ENCODE measurements at places on chromosomes 7 and 10.

DNA sequence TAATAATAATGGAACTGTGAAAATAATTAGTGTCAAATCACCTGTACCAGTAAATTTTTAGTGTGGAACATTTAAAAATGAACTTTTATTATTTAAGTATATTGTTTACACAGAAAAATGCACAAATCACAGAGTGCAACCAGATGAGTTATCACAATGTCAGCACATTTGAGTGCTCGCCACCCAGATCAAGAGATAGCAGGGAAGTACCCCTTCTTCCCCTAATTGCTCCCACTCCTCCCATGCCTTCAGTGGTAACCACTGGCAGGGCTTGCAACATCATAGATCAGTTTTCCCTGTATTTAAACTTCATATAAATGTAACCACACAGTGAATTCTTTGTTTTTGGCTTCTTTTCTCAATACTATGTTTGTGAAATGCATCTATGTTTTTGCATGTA is 7.8 kb upstream of the GPR141 start:
- DNase-seq = no peak

GRCh38 chr10:7410862-7411670 is at the start of gene SFMBT2:
SFMBT2 (minus strand) TSS chr10:7411034; CDS start chr10:7381898, 29,136 bp downstream.
- DNase-seq = peak; percentile 10

GRCh38 chr10:33600381-33600780 is 265.9 kb upstream of the NRP1 start:
- DNase-seq = no peak

DNA sequence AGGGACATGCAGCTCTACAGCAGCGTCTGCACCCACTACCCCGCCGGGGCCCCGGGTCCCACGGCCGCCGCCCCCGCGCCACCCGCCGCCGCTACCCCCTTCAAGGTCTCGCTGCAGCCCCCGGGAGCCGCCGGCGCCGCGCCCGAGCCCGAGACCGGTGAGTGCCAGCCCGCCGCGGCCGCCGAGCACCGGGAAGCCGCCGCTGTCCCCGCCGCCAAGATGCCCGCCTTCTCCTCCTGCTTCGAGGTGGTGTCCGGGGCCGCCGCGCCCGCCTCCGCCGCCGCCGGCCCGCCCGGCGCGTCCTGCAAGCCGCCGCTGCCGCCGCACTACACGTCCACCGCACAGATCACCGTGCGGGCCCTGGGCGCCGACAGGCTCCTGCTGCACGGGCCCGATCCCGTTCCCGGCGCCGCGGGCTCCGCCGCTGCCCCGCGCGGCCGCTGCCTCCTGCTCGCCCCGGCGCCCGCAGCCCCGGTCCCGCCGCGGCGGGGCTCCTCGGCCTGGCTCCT is 631 bp downstream of the OTUD1 start:
- DNase-seq = no peak

- DNase-seq = no peak
Observed at GRCh38 chr10:70974351-70974901, 86.1 kb upstream of the PCBD1 start.

DNA sequence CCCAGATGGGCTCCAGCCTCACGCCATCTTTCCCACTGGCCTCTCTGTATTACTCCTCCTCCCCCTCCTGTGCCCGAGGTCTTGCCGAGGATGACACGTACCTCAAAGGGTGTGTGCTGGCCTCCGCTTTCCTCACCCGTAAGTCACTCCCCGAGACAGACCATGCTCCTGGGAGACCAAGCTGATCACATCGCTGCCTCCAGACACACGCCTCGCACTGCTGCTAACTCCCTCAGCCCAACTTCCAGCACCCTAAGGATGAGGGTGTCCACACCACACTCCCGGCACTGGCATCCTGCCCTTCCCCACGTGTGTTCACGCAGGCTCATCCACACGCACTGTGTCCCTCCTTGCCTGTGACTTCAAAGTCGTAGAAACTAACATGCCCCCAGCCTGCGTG is 24.0 kb downstream of the MAD1L1 start:
- no peak for DNase-seq

DNA sequence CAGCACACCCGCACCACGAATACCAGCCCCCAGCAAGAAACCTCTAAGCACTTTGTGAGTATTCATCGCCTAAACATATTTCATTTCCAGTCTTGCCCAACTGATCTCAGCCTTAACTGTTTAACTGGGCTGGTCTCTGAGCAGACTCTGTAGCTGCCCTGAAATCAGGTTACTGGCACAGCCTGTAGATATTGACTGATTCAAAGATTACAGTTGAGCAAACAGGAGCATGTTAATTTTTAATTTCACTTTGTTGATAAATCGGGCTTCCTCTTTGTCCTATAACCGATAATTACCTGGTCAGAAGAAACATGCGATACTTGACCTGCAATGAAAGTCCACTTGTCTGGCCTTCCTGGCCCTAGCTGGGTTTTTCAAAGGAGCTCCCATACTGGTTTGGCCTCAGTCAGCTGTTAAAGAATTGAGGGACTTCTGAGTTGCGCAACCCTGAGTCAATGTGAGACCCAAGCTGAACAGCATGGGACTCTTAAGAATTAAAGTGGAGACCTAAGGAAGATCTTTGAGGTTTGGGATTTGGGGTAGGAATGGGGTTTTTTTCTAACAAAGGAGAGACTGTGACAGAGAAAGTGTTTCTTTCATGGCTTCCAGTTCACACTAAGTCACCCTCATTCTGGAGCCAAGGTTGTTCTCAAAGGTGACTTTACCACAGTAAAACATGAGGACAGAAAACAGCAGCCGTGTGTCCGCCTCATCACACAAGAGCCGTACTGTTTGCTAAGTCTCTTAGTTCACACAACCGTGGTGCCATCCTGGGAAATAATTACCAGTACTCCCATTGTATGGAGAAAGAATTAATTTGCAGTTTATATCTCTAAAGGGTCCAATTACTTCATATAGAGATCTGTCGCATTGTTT is 75.9 kb downstream of the PPP1R3C start:
- no peak for DNase-seq

- DNase-seq = no peak
Observed at GRCh38 chr10:15735763-15736162, 16.0 kb upstream of the ITGA8 start.

- no peak for DNase-seq
Observed at GRCh38 chr10:24009736-24010135, 199.2 kb upstream of the KIAA1217 start.

- no peak for DNase-seq
Observed at GRCh38 chr7:149714910-149715471, 58.4 kb downstream of the ZNF467 start.

GRCh38 chr10:129940617-129941198 is 23.4 kb downstream of the EBF3 start:
- no peak for DNase-seq

- no peak for DNase-seq
Observed at GRCh38 chr7:36746347-36746746, 22.1 kb upstream of the AOAH start.

GRCh38 chr10:68981074-68981473 is 7.5 kb upstream of the KIFBP start:
- no peak for DNase-seq

DNA sequence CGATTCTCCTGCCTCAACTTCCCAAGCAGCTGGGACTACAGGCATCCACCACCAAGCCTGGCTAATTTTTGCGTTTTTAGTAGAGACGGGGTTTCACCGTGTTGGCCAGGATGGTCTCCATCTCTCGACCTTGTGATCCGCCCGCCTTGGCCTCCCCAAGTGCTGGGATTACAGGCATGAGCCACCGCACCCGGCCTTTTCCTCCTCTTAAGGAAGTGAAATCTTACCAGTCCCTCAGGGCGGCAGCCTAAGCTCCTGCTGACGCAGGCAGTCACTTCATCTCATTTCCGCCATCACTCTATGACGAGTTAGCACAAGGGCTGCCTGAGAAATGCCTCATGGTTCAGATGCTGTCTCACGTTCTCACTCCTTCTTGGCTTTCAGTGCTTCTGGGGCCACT is 246.0 kb upstream of the SHH start:
- no peak for DNase-seq

GRCh38 chr10:62237966-62238365 is 30.7 kb downstream of the RTKN2 start:
- DNase-seq = no peak

- no peak for DNase-seq
Observed at GRCh38 chr10:78042058-78042751, 8.5 kb downstream of the RPS24 start.

DNA sequence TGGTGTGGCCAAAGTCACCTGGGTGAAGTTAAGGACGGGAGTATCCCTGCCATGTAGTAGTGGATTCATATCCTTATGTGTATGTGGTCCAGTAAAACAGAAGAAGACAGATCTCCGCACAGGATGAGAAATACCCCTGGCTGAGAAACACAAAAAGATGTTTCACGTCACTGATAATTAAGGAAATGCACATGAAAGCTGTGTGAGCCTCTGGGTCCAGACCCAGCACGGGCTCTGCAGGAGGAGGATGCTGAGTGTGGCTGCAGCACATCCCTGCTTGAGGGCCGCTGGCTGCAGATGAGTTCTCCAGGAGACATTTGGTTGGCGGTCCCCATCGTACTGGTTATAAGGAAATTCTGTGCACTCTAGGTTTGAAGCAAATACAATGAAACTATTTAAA is 8.2 kb upstream of the SUN1 start:
- no peak for DNase-seq

GRCh38 chr10:88041243-88042159 is 178.1 kb downstream of the PTEN start:
- DNase-seq = no peak

- DNase-seq = no peak
Observed at GRCh38 chr7:88586219-88586618, 173.3 kb upstream of the ZNF804B start.

GRCh38 chr10:75827587-75828021 is 396.2 kb downstream of the LRMDA start:
- DNase-seq = no peak

GRCh38 chr10:8378198-8378983 is 323.9 kb downstream of the GATA3 start:
- DNase-seq = no peak

- no peak for DNase-seq
Observed at GRCh38 chr10:77673101-77673500, 35.5 kb upstream of the KCNMA1 start.

DNA sequence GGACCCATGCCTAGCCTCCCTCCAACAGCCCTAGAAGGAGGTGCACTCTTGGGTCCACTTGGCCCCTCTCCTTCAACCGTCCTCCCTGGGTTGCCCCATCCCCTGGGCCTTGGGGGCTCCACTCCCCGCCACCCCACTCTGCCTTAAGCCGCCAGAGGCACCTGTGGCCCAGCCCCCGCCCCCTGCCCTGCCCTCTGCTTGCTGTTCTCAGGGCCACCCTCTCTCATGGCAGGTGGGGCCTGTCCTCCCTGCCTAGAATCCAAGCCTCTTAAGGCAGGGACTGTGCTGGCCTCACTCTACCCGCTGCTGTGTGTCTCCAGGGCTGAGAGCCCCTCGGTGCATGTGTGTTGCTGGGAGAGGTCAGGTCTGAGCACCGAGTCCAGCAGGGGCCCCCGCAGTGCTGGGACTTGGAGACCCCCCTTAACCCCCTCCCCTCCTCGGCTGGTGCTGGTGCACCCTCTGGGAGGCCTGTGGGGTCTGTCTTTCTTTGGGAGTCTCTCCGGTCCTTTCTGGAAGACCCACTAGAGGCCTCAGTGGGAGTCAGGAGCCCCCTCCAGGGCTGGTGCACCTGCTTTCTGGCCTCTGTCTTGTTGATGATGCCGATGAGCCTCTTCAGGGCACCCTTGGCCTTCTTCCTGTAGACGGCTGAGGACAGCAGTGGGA is 43.8 kb downstream of the CFAP46 start:
- DNase-seq = no peak

DNA sequence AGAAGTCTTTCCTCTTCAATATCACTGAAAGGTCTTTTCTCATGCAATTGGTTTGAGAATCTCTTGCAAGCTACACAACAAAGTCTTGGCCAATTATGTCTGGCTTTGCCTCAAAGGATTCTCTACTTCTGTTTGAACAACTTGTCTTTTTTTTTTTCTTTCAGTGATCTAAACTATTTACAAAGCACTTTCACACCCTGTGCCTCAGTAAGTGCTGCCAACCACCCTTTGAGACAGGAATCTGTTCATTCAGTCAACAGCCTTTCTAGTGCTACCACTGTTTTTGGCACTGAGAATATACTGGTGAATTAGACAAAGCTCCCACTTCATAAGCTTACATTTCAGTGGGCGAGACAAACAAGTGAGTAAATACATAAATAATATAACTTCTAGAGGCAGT is 26.9 kb upstream of the SDK1 start:
- no peak for DNase-seq

DNA sequence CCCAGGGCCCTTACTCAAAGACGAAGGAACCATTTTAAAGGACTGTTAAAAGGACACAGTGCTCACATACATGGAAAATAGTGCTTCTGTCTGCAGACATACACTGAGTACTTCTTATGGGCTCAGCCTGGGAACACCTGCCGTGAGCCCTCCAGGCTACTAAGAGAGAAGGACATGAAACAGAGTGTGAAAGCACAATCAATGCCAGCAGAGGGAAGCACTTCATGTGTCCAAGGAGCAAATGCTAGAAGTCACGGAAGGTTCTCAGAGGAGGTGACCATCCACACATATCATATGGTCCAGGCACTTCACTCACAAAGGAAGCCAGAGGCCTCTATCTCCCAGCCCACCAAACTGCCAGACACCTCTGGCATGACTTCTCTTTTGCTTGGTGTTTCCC is 15.5 kb downstream of the ELMO1 start:
- no peak for DNase-seq

DNA sequence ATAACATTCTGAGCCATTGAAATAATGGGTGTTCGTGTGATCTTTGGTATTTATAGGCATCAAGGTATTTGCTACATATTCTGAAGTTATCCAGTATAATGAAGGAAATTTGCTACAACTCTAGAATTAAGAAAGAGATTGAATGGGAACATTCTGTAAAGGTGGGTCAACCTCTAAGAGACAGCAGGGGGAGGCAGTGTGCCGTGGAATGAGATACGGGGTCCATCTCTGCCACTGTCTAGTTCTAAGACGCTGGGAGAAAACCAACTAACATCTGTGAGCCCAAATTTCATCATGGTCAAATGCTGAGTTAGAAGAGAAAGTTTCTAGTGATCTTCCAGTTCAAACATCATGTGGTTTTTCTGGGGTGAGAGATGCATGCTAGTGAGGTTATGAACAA is 368.9 kb downstream of the SORCS1 start:
- no peak for DNase-seq

DNA sequence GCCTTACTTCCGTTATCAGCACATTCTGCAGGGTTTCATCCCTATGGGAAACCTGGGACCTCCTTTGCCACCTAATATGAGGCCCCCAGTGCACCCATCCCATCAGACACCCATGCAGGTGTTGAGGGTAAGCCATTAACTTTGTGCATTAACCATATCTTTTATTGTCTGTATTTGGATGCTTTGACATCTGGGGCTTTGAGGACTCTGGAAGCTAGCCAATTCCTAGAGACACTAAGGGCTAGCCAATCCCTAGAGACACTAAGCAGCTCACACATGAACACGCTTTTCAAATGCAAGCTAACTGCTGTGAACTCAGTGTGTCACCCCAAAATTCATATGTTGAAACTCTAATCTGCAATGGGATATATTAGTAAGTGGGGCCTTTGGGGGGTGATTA is 272.5 kb upstream of the COBL start:
- DNase-seq = no peak

Measured in AG04450 (cell line).